ENCODE measurements at places on chromosomes 3 and 15.

GRCh38 chr3:159604151-159604581 is 384.5 kb upstream of the IL12A start:
- peak; percentile 50 for DNase-seq

GRCh38 chr3:155230382-155230781 is 63.1 kb downstream of the STRIT1 start:
- DNase-seq = peak; percentile 78

DNA sequence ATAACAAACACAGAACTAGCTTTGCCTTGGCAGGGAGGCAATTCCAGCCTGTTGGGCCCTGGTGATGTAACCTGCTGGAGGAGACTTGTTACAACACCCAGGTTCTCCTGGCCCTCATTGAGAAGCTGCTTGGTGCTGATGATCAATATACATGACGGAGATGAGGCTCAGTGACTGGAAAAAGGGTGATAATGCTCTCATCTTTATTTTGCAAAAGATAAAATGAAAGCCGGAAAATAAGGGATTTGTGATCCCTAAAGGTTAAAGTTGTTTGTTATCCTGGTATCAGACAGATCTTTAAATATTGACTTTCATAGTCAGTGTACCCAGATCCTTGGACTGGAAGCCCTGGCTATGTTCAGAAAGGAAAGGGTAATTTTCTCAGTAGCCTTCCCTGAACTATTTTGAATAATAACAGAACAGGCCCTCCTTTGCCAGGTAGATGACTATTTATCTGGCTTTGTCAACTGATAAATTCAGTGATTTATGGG is 118.9 kb upstream of the MEIS2 start:
- no peak for DNase-seq

DNA sequence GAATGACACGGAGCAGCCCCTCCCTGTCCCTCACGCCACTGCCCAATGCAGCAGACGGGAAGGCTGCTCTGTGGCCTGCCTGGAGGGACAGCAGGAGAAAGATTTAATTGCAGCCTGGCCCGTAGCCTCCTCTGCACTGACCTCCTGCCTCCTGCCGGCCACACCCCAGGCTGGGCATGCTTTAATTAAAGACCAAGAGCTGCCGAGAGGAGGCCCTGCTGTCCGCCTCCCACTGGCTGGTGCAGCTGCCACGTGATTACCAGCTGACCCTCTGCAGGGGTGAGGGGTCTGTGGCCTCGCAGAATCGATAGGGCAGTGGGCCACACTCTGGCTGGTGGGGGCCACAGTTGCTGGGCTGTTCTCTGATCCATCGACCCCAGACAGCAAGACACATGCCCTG is 100.2 kb upstream of the PRR23E start:
- DNase-seq = no peak

DNA sequence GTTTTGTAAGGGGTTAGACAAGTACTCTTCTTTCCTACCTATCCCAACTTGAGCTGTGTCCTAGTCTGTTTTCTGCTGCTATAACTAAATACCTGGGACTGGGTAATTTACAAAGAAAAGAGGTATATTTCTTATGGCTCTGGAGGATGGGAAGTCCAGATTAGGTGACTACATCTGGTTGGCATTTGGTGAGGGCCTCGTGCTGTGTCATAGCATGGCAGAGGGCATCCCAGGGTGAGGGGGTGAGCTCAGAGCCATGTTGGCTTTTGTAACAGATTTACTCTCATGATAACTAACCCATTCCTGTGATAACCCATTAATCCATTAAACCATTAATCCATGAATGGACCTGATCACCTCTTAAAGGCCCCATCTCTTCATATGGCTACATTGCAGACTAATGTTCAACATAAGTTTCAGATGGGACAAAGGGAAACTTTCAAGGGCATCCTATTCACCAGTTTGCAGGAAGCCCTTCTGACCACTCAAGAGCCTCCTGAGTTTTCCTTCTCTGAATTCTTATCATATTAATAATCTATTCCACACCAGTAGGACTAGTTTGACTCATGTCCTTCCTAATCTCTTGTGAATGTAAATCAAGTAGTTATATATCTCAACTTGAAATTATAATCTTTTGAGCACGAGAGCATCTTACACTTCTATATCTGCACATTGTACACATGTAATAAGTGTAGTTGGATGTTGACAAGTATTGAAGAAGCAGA is 185.7 kb upstream of the ZPLD1 start:
- DNase-seq = no peak

DNA sequence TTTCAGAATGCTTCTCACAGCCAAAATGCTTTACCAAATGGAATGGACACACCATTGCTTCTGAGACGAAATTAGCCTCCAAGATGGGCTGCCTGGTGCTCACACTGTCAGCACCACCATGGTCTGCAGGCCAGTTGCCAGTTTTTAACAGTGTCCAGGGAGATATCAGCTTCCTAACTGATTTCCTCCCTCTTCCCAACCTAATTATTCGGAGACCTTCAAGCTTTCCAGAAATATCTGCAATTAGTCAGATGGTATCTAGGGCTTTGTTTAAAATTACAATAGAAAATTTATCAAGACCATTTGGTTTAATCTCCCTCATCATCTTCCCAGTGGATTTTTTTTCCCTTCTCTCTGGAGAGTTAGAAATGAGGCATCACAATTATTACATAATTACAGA is 287.5 kb downstream of the ZPLD1 start:
- no peak for DNase-seq

DNA sequence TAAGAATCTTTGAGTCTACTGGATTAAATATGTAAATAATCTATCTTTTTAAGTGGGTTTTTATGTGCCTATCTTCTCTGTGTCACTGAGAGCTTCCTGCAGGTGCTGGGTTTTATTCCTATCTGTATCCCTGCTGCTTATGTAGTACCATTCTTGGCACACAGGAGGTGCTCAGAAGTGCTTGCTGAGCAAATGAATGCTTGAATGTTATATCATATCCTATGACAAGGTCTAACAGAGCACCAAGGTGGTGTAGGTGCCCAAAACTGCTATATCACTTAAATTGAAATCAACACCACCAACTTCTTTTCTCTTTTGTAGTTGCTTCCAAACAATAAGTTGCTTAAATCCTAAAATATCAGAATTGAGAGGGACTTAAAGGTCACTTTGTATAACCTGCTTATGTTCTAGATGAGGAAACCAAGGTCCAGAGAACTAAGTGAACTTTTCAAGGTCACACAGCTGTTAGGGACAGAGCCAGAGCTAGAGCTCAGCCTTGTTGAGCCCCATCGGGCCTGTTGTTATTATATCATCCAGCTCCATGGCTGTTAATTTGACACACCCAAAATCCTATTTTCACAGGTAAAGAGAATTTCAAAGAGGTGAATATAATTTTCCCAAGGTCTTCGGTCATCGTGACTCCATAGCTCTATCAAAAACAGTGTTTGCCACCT is 46.0 kb downstream of the CCNL1 start:
- DNase-seq = no peak

DNA sequence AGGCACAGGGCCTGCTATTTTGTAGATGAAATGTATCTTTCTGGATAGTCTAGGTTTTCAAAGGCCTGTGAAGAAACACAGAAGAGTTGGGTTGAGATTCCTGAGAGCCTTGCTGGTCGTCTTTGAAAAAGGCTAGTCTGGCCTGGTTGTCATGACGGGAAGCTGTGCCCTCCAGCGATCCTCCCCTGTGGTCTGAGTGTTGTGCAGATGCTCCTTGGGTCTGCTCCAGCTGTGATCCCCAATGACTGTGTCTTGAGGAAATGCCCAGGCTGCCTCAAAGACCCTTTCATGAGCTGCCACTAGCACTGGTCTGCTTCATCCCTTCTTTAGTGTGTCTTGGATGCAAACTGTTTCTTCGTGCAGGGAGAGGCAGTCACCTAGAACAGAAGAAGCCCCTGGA is 111.0 kb upstream of the SYNPR start:
- no peak for DNase-seq

DNA sequence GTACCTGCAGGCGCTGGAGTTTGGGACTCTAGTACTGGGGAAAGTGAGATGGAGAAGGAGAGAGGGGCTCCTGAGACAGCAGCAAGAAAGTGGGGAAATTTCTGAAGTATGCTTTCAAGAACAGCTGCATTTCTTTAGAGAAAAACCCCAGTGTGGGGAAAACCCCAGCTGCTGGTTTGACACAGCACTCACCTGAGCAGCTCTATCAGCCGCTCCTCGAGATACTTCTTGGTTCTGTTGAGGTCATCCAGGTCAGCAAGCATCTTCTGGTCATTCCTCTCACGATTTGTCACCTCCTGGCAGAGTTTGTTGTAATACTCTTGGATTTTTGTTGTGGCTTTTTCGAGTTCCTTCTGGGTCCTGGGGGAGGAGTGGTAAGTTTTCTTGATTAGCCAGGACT is 18.8 kb downstream of the CXCR6 start:
- DNase-seq = no peak

DNA sequence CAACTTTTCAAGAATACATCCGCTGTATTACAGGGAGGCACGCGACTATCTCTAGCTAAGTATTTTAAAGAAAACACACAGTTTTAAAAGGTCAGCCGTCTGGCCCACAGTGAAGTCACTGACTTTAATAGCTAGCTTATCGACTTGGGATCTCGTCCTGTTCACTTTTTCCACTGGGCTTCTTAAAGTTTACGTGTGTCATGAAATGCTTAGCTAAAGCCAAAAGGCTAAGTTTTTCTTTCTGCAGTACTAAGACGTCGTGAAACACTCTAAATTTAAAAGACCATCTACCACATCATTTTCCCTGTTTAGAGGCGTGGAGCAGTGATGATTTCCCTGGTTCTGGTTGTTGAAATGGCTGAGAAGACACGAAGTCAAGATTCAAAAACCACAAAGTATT is 27.1 kb downstream of the LRIG1 start:
- DNase-seq = peak; percentile 71

- peak; percentile 89 for DNase-seq
Measured at GRCh38 chr3:49719214-49719884, at the start of gene AMIGO3. Gene AMIGO3, minus strand, starts transcription at chr3:49719684. Its CDS starts 219 bp downstream, at chr3:49719465.

DNA sequence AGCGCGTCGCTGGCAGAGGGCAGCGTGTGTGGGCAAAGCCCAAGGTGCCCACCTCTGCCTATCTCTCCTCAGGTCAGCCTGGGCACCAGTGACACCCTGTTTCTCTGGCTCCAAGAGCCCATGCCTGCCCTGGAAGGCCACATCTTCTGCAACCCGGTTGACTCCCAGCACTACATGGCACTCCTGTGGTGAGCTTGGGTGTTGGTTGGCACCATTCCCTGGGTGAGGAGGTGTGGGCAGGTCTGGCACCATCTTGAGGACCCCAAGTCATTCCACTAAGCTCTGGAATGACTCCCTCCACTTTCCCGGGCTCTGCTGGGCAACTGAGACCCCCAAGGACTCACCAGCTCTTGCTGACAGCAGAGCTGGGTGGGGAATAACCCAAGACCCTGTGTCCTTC is 28.5 kb downstream of the XYLB start:
- no peak for DNase-seq

DNA sequence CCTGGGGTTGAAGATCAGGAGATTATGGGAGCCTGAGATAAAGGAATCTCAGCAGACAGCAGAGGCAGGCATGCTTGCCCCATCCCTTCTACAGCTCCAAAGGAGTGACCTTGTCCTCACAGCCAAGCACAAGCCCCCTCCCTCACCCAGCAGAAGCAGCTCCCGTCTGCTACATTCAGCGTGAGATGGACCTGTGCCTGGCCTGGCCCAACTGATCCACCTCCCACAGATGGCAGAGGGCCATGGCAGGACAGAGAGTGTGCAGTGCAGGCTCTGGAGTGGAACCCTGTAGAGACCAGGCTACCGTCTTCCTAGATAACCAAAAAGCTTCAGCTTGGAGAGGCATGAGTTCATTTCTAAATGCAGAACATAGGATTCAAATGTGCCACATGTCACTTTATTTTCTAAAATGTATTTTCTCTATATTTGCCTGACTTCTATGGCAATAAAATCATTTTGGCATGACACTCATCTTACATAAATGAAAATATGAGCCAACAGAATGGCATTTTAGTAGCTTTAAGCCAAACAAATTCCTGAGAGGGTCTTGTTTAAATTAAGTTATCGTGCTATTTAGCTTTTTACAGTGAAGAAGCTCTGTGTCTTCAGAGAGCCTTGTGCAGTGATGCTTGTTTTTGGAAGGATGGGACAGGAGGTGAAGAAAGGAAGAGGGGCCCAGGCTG is 43.7 kb downstream of the SLC12A8 start:
- DNase-seq = no peak

DNA sequence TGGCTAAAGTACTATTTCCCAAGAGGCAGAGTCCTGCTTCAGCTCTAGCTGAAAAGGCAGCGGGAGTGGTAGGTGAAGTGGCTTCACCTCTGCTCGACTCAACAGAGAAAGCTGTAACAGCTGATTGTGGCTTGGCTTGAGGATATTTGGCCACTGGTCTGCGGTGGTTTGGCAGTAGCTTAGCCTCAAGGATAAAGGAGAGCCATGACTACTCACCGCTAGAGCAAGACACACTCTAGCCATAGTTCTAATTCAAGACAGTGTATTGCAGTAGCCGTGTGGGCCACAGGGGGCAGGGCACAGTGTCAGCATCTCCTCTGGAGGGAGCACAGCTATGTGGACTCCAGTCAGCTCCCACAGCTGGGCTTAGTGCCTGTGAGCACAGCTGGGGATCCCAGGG is 23.5 kb downstream of the TPRG1 start:
- no peak for DNase-seq

DNA sequence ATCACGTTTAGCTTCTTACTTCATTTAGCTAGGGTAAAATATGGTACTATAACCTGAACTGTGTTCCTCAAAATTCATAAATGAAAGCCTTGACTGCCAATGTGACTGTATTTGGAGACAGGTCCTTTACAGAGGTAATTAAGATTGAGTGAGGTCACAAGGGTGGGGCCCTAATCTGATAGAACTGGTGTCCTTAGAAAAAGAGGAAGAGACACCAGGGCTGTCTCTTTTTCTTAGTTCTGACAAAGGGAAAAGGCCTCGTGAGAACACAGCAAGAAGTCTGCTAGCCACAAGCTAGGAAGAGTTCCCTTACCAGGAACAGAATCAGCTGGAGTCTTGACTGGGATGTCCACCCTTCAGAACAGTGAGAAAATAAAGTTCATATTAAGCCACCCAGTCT is 162.7 kb downstream of the GMNC start:
- no peak for DNase-seq

DNA sequence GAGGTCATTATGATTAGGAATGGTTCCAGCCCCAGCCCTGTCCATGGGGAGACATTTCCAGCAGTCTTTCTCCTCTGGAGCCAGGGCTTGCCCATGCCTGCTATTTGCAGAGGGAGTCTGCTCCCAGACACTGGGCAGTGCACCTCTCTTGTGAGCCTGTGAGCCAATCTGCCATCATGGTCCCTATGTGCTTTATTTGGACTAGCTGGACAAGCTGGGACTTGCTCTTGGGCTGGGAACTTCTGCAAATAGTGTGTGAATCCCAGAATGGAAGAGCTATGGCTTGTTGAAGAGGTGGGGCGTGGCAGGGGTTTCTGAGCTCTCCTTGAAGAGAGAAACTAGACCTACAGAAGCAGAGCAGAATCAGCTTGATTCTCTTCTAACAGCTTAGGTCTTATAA is 53.7 kb upstream of the KY start:
- no peak for DNase-seq

GRCh38 chr3:73568371-73568862 is 56.3 kb downstream of the PDZRN3 start:
- DNase-seq = no peak

DNA sequence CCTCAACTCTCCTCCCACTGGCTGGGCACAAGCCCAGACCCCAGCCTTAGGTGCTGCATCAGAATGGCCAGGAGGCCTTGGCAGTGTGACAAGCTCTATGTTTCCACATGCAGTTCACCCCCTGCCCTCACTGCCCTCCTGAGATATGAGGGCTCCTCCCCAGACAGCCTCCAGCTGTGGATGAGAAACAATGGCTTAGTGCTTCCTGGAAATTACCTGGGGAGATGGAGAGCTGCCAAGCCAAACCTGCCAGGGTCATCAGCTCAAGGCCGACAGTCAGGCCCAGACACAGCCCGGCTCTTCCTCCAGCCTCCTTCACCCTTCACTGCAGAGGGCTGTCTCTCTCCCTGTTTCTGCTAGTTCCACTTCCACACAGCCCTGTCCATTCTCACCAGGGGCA is 76.3 kb downstream of the MYLK start:
- peak; percentile 70 for DNase-seq

All from fibroblast of the aortic adventitia (primary cell).